ENCODE measurements at places on chromosomes 5 and 9. TPM values are rescaled to one million over a fixed set of nuclear protein-coding genes. Genes with fewer than 3 reads are reported as not detected.

Gene DOCK2
- 30.2 TPM for total RNA-seq

Gene TRAF1
- total RNA-seq, result 20.4 TPM

Gene OR1Q1
- total RNA-seq, result not detected

Gene GEMIN5
- total RNA-seq, result 20.5 TPM

Gene CDKN2AIPNL
- 37.6 TPM for total RNA-seq

Gene MLLT3
- 10.2 TPM for total RNA-seq

Gene MARCOL
- not detected for total RNA-seq

Gene PLEKHG4B
- total RNA-seq, result under 0.01 TPM

Gene IL13
- 0.44 TPM for total RNA-seq

Gene ADRB2
- 9.8 TPM for total RNA-seq

Gene PAEP
- not detected for total RNA-seq

- peak overlapping the region; percentile 71 for H3K27ac ChIP-seq
- H3K36me3 ChIP-seq, result no peaks in the 10 kb centered on the region
- peaks cover 19% of the 10 kb centered on the region for H3K4me1 ChIP-seq
- DNase-seq, result peak; percentile 61
- H3K27me3 ChIP-seq, result no peaks in the 10 kb centered on the region
- no peak overlapping the region for H3K4me3 ChIP-seq
Measured at GRCh38 chr9:94827584-94828304, 101.2 kb downstream of the AOPEP start.

DNA sequence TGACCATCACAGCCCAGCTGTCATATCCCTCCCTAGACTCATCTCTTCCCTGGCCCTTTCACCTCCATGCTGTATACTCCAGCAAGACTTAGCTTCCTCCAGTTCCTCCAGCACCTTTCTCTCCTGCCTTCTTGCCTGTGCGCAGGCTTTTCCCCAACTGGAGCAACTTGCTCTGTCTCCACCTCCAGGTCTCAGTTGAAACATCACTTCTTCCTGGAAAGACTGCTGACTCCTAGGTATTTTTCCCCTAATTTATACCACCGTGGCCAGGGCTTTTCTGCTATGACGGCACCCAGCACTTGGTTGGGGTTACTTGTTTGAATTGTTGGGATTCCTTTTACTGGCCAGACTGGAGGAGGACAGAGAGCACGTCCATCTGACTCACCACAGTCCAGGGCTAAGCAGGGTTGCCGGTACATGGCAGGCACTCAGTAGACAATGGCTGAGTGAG lies 67.5 kb downstream of the KCNIP1 start:
- peaks cover 6% of the 10 kb centered on the region for H3K4me1 ChIP-seq
- H3K27ac ChIP-seq, result no peak overlapping the region
- H3K36me3 ChIP-seq, result no peaks in the 10 kb centered on the region

- no peaks in the 10 kb centered on the region for H3K27me3 ChIP-seq
- no peak overlapping the region for H3K27ac ChIP-seq
- no peak overlapping the region for H3K4me3 ChIP-seq
- no peak for DNase-seq
- no peaks in the 10 kb centered on the region for H3K36me3 ChIP-seq
Measured at GRCh38 chr9:76677481-76678055, 86.7 kb upstream of the PCA3 start.

DNA sequence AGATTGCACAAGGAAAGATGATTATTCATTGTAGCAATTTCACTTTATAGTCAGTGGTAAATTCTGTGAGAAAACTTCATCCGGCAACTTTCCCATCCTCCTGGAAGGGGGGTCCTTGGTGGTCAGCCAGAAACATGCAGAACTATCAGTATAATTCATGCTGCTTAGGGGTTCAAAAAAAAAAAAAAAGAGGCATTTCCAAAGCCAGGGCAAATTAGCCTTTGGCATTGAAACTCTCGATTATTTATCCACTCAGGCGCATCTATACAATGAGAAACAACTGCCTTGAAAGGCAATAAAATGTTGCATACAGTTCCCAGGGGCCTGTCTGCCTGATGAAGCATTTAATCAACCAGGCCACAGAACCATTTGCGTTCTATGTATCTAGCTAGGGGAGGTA lies 263.3 kb downstream of the TMEM167A start:
- H3K36me3 ChIP-seq, result no peaks in the 10 kb centered on the region
- no peaks in the 10 kb centered on the region for H3K27me3 ChIP-seq
- no peak overlapping the region for H3K4me3 ChIP-seq
- H3K4me1 ChIP-seq, result no peaks in the 10 kb centered on the region
- H3K27ac ChIP-seq, result no peak overlapping the region

- no peaks in the 10 kb centered on the region for H3K27me3 ChIP-seq
- H3K4me1 ChIP-seq, result no peaks in the 10 kb centered on the region
- H3K36me3 ChIP-seq, result no peaks in the 10 kb centered on the region
- H3K4me3 ChIP-seq, result no peak overlapping the region
- no peak for DNase-seq
Measured at GRCh38 chr5:154409230-154409840, 36.5 kb upstream of the SAP30L start.

GRCh38 chr5:177412603-177413233 lies 3.4 kb upstream of the F12 start:
- no peak overlapping the region for H3K4me3 ChIP-seq
- H3K27ac ChIP-seq, result no peak overlapping the region
- H3K4me1 ChIP-seq, result no peaks in the 10 kb centered on the region

DNA sequence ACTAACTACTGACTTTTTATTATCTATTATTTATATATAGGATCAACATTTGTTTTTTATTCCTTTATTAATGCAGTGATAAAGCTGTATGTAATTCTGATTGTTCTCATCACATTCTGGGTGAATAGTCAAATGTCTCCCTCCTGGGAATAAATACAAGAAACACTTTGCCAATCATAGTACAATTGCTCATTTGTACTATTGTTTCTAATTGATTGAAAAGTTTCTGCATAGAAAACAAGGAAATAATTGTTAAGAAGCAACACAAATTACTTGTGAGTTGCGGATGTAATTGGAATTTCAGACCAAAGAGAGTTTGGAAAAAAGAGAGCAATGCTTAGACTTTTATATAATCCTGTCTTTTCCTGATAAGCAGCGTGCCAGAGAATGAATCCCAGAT lies 1013.9 kb downstream of the EFNA5 start:
- H3K4me3 ChIP-seq, result no peak overlapping the region
- no peaks in the 10 kb centered on the region for H3K36me3 ChIP-seq
- no peaks in the 10 kb centered on the region for H3K27me3 ChIP-seq
- no peak overlapping the region for H3K27ac ChIP-seq

GRCh38 chr5:169804861-169805260 lies 167.8 kb downstream of the DOCK2 start:
- H3K27ac ChIP-seq, result no peak overlapping the region
- no peaks in the 10 kb centered on the region for H3K4me1 ChIP-seq
- no peak for DNase-seq
- no peaks in the 10 kb centered on the region for H3K27me3 ChIP-seq

DNA sequence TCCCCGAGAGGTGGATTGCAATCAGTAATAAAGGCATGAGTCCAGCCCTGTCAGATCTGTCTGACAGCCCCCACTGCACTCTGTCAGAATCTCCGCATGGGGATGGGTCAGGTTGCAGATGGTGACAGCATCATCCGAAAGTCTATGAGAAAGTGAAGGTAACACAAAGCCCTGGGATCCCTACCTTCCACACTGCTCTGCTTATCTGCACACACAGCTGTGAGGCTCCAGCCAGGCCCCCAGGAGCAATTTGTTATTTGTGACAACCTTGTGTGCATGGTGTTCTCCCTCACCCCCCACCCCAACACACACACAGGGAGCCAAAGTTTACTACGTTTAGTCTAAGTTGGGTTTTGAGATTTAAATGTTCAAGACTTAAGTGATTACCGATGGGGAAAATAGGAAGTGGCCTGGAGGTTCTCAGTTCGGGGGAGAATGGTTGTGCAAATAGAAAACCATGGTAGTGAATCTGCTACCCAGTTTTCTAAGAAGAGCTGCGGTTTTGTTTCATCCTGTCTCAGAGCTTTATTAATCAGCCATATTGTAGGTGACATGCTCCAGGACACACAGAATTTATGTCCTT lies 92.7 kb downstream of the SV2C start:
- DNase-seq, result no peak
- no peak overlapping the region for H3K4me3 ChIP-seq
- no peaks in the 10 kb centered on the region for H3K36me3 ChIP-seq
- H3K27ac ChIP-seq, result no peak overlapping the region

GRCh38 chr9:133612816-133613215 lies 3.6 kb upstream of the FAM163B start:
- H3K36me3 ChIP-seq, result no peaks in the 10 kb centered on the region
- H3K4me3 ChIP-seq, result no peak overlapping the region
- no peak overlapping the region for H3K27ac ChIP-seq

DNA sequence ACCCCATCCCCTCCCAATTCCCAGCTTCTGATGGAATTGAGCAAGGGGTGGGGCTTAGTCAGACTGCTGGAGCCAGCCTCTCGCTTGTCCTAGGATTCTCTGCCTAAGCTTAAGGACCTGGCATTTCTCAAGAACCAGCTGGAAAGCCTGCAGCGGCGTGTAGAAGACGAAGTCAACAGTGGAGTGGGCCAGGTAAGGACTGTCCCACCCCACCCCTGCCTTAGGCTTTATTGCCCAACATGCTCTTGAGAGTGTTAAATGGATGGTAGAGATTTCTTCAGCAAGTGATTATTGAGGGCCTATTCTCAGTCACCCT lies 1.1 kb downstream of the SLC35A4 start:
- H3K4me1 ChIP-seq, result peaks cover 66% of the 10 kb centered on the region
- H3K27me3 ChIP-seq, result no peaks in the 10 kb centered on the region
- peaks cover 64% of the 10 kb centered on the region for H3K36me3 ChIP-seq
- H3K27ac ChIP-seq, result peak overlapping the region; percentile 98
- peak overlapping the region; percentile 97 for H3K4me3 ChIP-seq
- no peak for DNase-seq

DNA sequence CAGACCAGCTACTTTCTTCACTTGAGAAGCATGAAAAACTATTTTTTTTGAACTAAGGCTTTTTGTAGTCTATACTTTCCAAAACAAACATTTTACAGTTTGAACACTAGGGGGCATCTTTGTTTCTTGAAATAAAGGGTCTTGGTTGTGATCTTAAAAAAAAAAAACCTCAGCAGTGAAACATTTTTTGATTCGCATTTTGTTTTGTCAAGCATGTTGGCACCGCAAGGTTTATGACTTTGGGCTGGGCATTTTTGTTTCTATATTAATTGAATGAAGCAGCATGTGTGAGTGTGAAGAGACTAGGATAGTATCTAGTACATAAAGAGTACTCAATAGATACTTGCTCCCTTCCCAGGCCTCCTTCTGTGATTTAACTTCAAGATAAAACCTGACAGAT lies 31.6 kb upstream of the ACOT12 start:
- peaks cover 10% of the 10 kb centered on the region for H3K4me1 ChIP-seq
- peak overlapping the region; percentile 25 for H3K27ac ChIP-seq
- H3K27me3 ChIP-seq, result no peaks in the 10 kb centered on the region
- no peaks in the 10 kb centered on the region for H3K36me3 ChIP-seq
- no peak overlapping the region for H3K4me3 ChIP-seq

GRCh38 chr9:134301387-134302129 lies 24.7 kb upstream of the RXRA start:
- DNase-seq, result no peak
- no peak overlapping the region for H3K27ac ChIP-seq
- no peak overlapping the region for H3K4me3 ChIP-seq
- H3K27me3 ChIP-seq, result no peaks in the 10 kb centered on the region

GRCh38 chr5:7728076-7728475 lies 122.9 kb downstream of the CFAP90 start:
- no peak overlapping the region for H3K4me3 ChIP-seq
- peaks cover 3% of the 10 kb centered on the region for H3K4me1 ChIP-seq
- no peaks in the 10 kb centered on the region for H3K27me3 ChIP-seq
- DNase-seq, result peak; percentile 17

DNA sequence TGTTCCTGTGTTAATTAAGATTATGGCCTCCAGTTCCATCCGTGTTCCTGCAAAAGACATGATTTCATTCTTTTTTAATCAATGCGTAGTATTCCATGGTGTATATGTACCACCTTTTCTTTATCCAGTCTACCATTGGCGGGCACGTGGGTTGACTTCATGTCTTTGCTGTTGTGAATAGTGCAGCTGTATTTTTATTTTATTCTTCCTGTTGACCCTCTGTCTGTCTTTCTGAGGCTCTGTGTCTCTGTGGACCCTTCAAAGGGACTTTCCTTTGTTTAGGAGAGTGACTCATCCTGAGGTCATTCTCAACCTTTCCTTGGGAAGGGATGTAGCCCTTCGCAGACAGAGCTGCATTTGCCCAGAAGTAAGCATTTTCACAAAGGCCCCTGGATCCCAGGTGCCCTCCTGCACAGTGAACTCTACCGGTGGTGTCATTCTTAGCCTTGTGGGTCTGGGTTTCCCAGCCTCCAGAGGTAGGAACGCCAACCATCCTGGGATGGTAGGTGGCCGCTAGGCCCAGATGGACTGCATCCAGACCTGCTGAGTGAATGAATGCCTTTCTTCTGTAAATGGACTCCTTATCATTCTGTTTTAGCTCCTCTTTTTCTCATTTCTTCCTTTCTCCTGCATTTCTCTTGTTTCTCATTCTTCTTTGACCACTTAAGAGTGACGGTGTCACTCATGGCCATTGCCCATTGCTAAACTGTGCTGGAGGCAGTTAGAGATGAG lies 22.4 kb downstream of the TRIO start:
- no peak overlapping the region for H3K27ac ChIP-seq
- peaks cover 12% of the 10 kb centered on the region for H3K4me1 ChIP-seq
- no peaks in the 10 kb centered on the region for H3K36me3 ChIP-seq

GRCh38 chr5:17224858-17225511 lies 7.6 kb downstream of the BASP1 start:
- H3K4me1 ChIP-seq, result peaks cover 4% of the 10 kb centered on the region
- peaks cover 2% of the 10 kb centered on the region for H3K27me3 ChIP-seq
- no peak for DNase-seq
- H3K36me3 ChIP-seq, result no peaks in the 10 kb centered on the region
- H3K27ac ChIP-seq, result no peak overlapping the region
- no peak overlapping the region for H3K4me3 ChIP-seq

DNA sequence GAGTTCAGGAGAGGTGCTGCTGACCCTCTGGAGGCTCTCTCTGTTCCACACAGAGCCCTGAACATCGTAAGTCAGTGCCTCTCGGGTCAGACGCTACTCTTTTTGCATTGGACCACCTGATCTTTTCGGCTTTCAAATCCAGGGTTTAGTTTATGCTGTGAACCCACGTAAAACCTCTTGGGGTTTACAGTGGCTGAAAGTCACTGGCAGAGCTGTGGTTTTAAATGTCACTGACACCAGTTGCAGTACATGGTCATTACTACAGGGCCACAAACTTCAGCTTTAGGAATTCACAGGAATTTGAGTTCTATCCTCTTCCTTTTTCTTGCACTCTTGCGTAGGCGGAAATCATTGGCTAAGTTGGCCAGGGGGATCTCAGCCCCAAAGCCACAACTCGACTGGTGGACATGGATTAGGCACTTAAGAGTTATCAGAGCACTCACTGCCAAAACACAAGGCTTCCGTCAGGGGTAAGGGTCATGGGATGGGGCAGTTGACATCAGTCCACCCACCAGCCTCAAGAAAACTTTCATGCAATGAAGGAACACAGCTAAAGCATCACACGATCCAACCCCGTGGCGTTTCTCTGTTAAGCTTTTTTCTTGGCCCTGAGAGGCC lies 76.9 kb downstream of the SFXN1 start:
- H3K27me3 ChIP-seq, result no peaks in the 10 kb centered on the region
- H3K36me3 ChIP-seq, result no peaks in the 10 kb centered on the region
- H3K27ac ChIP-seq, result no peak overlapping the region

- no peaks in the 10 kb centered on the region for H3K27me3 ChIP-seq
- H3K4me3 ChIP-seq, result no peak overlapping the region
- DNase-seq, result peak; percentile 66
- H3K4me1 ChIP-seq, result peaks cover 15% of the 10 kb centered on the region
Measured at GRCh38 chr9:133935328-133936005, 56.7 kb downstream of the VAV2 start.

GRCh38 chr5:135221187-135221473 lies 177.9 kb downstream of the MACROH2A1 start:
- H3K4me3 ChIP-seq, result no peak overlapping the region
- H3K4me1 ChIP-seq, result no peaks in the 10 kb centered on the region
- H3K27me3 ChIP-seq, result no peaks in the 10 kb centered on the region
- H3K27ac ChIP-seq, result no peak overlapping the region
